ENCODE measurements at places on chromosomes 16 and 17.

DNA sequence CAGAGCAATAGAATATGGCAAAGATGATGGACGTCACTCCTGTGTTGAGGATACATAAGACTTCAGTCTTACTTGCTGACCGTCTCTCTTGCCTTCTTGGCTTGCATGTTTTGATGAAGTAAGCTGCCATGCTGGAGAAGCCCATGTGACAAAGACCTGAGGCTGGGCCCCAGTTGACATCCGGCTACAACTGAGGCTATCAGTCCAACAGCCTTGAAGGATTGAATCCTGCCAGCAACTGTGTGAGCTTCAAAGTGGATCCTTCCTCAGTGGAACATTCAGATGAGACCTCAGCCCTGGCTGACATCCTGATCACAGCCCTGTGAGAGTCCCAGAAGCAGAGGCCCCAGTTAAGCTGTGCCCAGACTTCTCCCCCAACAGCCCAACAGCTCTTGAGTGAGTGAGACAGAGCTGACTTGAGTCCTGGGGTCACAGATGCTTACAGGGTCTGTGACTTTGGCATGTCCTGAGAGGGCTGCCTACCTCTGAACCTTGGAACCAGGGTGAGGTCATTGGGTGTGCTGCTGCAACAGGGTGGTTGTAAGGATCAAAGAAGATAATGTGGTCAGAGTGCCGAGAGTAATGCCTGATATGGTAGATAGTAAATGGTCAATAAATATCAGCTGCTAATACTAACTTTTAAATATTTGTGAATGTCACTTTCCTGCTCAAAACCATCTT, 2.4 kb upstream of the BRD7 start:
- DNase-seq = no peak

- no peak for DNase-seq
Measured at GRCh38 chr16:9102379-9102778, 10.9 kb downstream of the HAPSTR1 start.

DNA sequence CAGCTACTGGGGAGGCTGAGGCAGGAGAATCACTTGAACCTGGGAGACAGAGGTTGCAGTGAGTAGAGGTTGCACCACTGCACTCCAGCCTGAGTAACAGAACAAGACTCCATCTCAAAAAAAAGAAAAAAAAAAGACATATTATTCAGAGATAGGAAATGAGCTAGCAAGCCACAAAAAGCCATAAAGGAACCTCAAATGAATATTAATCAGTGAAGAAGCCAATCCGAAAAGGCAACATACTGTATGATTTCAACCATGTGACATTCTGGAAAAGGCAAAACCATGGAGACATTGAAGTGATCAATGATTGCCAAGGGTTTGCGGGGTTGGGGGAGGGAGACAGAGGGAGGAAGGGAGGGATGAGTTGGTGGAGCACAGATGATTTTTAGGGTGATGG, 8.4 kb upstream of the EXOC7 start:
- no peak for DNase-seq

DNA sequence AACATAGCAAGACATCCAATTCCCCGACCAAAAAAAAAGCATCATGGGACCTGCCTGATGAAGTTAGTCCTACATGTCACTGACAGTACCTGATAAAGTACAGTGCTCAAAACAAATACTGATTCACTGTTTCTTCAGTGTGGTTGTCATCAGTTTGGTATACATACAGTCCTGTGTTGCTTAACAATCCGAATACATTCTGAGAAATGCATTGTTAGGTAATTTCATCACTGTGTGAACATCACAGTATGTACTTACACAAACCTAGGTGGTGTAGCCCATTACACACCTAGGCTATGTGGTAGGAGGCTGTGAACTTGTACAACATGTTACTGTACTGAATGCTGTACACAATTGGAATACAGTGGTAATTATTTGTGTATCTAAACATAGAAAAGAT, 19.0 kb upstream of the FA2H start:
- DNase-seq = no peak

- DNase-seq = no peak
Measured at GRCh38 chr16:49513040-49513439, 139.4 kb downstream of the C16orf78 start.

DNA sequence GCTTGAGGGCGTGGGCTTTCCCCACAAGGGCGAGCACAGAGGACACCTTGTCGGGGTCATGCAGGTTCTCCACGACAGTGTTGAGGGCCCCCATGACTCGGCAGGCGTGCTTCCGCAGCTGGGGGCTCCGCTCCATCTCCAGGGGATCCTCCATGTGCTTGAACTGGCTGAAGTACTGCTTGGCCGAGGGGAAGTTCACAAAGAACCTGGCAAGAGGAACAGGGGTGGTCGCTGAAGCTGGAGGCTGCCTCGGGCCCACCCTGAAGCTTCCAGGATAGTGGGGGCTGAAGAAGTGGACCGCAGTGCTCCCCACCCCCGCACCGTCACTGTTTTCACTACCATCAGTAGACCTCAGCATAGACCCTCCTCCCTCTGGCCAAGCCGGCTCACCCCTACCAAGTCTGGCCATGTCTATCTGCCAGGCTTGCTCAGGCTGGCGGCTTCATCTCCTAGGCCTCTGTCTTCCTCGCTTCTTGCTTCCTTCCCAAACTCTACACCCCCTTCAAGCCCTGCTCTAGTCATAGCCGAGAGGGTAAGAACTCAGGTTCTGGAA, 5.9 kb downstream of the CYGB start:
- no peak for DNase-seq

DNA sequence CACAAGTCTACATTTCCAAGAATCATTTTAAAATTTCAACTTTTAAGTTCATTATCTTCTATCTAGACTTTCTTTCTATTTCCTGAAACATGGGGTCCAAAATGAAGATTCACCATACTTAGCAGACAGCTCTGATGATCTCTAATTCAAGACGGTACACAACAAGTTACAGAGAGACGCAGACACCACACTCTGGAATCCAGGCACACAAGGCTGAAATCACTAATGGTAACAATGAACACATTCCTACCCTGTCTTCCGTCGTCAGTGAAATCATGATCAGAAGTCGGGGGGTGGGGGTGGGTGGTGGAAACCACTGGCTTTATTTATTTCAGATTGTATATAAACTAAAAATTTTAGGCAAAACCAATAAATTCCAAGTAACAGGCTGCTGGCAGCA, 78.5 kb downstream of the ITFG1 start:
- DNase-seq = no peak

- DNase-seq = no peak
Measured at GRCh38 chr17:1331708-1332107, 52.2 kb downstream of the TRARG1 start.

DNA sequence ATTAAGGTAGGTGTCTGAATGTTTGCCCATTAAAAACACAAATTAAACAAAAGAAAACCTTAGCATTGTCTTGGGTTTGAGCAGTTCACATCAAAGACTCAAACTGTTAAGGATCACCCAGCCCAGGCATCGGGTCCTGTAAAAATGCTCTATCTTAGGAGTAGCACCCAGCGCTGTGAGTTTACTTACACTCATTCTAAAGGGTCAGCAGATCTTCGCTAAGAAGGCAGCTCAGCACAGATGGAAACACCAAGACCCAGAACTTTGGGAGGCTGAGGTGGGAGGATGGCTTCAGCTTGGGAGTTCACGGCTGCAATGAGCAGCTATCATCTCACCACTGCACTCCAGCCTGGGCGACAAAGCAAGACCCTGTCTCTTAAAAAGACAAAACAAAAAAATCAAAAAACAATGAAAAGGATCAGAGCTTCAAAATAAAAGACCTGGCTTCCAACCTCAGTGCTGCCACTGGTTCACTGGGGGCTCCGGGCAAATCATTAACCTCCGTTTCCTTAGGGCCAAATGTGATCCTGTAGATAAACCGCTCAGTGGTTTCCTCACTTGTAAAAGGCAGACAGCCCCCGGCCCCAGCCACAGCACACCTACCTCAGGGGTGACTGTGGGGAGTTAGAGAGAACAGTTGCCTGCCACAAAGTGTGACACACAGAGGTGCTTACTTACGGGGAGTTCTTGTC, 11.1 kb downstream of the COG1 start:
- DNase-seq = peak; percentile 9

DNA sequence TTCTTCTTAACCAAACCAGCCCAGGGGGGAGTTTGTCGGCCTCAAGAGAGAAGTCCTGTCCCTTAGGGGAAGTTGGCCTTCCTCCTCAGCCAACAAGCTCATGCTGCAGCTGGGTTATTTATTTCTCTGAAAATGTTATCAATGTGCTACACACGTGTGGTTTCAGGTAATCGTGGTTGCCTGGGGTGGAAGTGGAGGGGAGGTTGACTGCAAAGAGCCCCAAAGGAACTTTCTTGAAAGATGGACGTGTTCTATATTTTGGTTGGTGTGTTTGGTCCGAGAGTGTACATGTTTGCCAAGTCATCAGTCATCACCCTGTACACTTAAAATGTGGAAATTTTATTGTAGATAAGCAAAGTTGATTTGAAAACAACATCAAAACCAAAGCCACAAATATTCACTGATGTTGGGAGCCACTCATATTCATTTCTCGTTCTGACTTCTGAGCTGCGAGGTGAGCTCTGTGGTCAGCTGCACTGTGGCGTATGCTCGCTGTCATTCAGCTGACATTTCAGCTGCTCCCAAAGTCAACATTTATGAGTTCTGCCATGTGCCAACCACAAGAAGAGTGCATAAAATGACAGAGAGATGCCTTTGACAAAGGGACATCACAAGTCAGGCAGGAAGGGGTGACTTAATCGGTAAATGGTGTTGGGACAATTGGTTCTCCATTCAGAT, 26.5 kb upstream of the ADGRG1 start:
- DNase-seq = peak; percentile 38

GRCh38 chr16:46736695-46737094, 11.4 kb downstream of the MYLK3 start:
- DNase-seq = no peak

DNA sequence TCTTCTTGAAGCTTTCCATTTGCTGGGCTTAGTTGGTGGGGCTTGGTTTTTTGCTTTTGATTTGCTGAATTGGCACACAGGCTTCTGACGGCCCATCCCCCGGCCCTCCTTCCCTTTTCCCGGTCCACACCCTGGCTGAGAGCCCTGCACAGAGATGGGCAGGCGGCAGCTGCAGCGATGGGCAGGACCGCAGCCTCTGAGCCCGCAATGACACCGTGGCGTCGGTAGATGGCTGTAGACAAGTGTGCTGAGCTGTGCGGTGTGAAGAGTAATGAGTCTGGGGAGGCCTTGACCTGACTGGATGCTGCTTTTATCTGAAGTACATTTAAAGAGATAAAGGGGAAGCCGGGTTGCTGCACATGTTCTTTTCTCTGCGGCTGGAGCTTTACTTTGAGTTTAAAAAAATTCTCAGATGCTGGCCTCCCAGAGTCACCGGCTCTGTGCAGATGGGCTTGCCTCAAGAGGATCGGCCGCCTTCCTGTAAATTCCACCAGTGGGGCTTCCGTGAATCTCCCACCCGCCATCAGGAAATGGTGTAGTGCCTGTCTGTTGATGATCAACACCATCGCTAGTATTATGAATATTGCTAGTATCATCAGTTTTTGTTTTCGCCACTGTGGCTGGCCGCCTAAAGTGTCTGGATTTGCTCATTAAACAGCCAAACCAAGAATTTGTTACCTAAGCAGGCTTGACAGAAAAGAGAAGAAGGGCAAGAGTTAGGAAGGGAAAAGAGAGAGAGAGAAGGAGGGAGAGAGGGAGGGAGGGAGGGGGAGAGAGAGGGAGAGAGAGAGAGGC, 245.6 kb upstream of the RBFOX1 start:
- no peak for DNase-seq

DNA sequence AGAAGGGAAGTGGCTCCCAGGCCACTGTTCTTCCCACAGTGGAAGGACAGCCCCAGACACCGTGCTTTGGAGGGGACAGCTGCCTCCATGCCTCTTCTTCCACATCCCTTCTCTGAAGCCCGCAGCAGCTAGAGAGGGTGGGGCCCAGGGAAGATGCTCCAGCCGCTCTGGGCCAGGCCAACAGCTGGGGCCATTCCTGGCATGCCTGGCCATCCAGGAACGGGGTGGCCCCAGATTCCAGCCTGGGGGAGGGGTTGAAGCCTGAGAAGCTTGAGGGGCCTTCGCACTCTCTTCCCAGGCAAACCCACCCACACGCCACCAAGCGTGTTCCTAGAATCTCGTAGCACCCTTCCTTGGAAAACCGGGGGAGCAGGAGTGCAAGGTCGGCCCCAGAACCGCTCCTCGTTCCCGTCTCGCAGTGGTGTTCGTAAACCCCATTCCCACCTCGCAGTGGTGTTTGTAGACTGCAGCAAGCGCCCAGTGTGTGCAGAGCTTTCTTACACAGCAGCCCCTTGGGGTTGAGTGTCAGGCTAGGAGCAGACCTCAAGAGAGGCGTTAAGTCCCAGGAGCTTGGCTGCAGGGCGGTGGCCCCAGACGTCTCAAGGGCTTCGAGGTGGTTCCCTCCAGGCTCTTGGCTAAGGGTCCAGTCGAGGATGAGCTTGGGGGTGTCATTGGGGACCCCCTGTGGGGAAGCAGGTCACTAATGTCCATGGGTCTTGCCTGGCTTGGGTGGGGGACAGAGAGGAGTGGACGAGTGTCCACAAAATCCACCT, 2.7 kb downstream of the CDH15 start:
- DNase-seq = no peak

DNA sequence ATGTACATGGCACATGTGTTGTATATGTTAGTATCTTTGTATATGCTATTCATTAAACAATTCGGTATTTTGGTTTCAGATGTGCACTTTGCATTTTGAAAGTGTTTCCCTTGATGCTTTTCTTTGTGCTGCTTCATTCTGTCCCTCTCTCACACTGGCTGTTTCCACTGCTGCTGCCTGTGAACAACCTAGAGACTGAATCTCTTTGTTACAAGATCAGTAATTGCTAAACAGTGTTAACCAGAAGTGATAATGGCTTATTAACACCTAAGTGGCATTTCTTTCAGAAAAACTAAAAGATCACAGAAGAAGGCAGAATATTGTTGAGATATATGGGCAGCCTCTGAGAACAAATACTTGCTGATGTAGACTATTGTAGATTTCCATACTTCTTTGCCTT, 84.7 kb downstream of the KIF2B start:
- no peak for DNase-seq

- DNase-seq = no peak
Measured at GRCh38 chr17:1945621-1946020, 79.5 kb downstream of the RTN4RL1 start.

DNA sequence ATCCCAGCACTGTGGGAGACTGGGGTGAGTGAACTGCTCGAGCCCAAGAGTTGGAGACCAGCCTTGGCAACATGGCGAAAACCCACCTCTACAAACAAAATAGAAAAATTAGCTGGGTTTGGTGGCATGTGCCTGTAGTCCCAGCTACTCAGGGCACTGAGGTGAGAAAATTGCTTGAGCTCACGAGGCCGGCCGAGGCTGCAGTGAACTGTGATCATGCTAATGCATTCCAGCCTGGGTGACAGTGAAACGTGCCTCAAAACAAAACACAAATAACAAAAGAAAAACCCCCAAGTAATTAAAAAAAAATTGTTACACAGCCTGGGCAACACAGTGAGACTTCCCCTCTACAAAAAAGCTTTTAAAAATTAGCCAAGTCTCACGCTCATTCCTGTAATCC, 5.0 kb downstream of the CCDC47 start:
- no peak for DNase-seq

GRCh38 chr16:86478779-86479178, 31.5 kb upstream of the FOXF1 start:
- no peak for DNase-seq

GRCh38 chr16:50425648-50426047, 56.9 kb upstream of the BRD7 start:
- DNase-seq = no peak

Measured in stimulated activated CD8-positive, alpha-beta memory T cell treated with anti-CD3 and anti-CD28 coated beads, Interleukin-4, amount 100 ng/mL, for 24 hours (primary cell).